Activated B cell treated with CpG ODN at 0.5 μM for 24 hours (primary cell): ENCODE measurements at places on chromosomes 11 and 22. TPM values are rescaled to one million over a fixed set of nuclear protein-coding genes. Genes with fewer than 3 reads are reported as not detected.

SLC22A9 gene
- total RNA-seq = not detected in 2 replicates

SLC22A25 gene
- not detected in 2 replicates for total RNA-seq

L3MBTL2 gene
- 39.9 and 42.3 TPM in 2 replicates for total RNA-seq

ZP1 gene
- total RNA-seq = not detected in 2 replicates

CDC42BPG gene
- total RNA-seq = 2.2 and 3.7 TPM in 2 replicates

MUC6 gene
- total RNA-seq = not detected in 2 replicates

NNMT gene
- not detected in 2 replicates for total RNA-seq

GLYATL1 gene
- not detected in 2 replicates for total RNA-seq

RGL4 gene
- 0.42 and 0.81 TPM in 2 replicates for total RNA-seq

KCNK4 gene
- total RNA-seq = 0.24 and 0.44 TPM in 2 replicates

TBX10 gene
- not detected in 2 replicates for total RNA-seq

TRIM48 gene
- not detected in 2 replicates for total RNA-seq
